ENCODE measurements at places on chromosomes 11 and 22. TPM values are rescaled to one million over a fixed set of nuclear protein-coding genes. Genes with fewer than 3 reads are reported as not detected.

ARRB1 gene
- total RNA-seq = 9.1 TPM

C22orf42 gene
- not detected for total RNA-seq

PC gene
- 33.3 TPM for total RNA-seq

OR5B2 gene
- not detected for total RNA-seq

KCNE3 gene
- 18.1 TPM for total RNA-seq

DEFB131B gene
- total RNA-seq = not detected

TST gene
- total RNA-seq = 34.2 TPM

PHETA2 gene
- 15.8 TPM for total RNA-seq

HIC2 gene
- total RNA-seq = 2.7 TPM

OR6A2 gene
- 0.14 TPM for total RNA-seq

MRPL21 gene
- 54.8 TPM for total RNA-seq

CECR2 gene
- total RNA-seq = under 0.01 TPM

CYP2D6 gene
- total RNA-seq = 0.14 TPM

KCNJ11 gene
- total RNA-seq = not detected

DDX25 gene
- not detected for total RNA-seq

P2RY6 gene
- 0.18 TPM for total RNA-seq

SLC35F2 gene
- 8.0 TPM for total RNA-seq

ADAMTS15 gene
- 3.4 TPM for total RNA-seq

C11orf21 gene
- total RNA-seq = not detected

BTBD10 gene
- 56.0 TPM for total RNA-seq

CCDC81 gene
- total RNA-seq = 0.85 TPM

IRAG1 gene
- total RNA-seq = 14.4 TPM

IGLL1 gene
- not detected for total RNA-seq

GUCD1 gene
- 209 TPM for total RNA-seq

CCDC188 gene
- total RNA-seq = 1.3 TPM

PAMR1 gene
- 499 TPM for total RNA-seq

SLC6A5 gene
- total RNA-seq = under 0.01 TPM

TUB gene
- total RNA-seq = 15.2 TPM

SCARF2 gene
- 18.8 TPM for total RNA-seq

SEZ6L gene
- total RNA-seq = not detected

PGA5 gene
- not detected for total RNA-seq

OR2D2 gene
- total RNA-seq = 0.18 TPM

RBMXL2 gene
- total RNA-seq = not detected

TRPM5 gene
- total RNA-seq = not detected

TOLLIP gene
- 17.1 TPM for total RNA-seq

TCIRG1 gene
- total RNA-seq = 110 TPM

KRTAP5-11 gene
- not detected for total RNA-seq

C11orf87 gene
- not detected for total RNA-seq

MAPK8IP2 gene
- 0.28 TPM for total RNA-seq

MYOD1 gene
- total RNA-seq = not detected

SMIM35 gene
- total RNA-seq = not detected

F2 gene
- total RNA-seq = 0.18 TPM

CALCA gene
- not detected for total RNA-seq

HEPN1 gene
- total RNA-seq = not detected

RNF214 gene
- 7.9 TPM for total RNA-seq

UBQLNL gene
- 0.14 TPM for total RNA-seq

SCUBE2 gene
- 4.4 TPM for total RNA-seq

SPINDOC gene
- 8.1 TPM for total RNA-seq

SORL1 gene
- 10.2 TPM for total RNA-seq

GSTT2B gene
- 7.2 TPM for total RNA-seq

OR8G5 gene
- not detected for total RNA-seq

PRODH gene
- 0.18 TPM for total RNA-seq
